ENCODE measurements at places on chromosomes 3 and 15.

- no peak for DNase-seq
Observed at GRCh38 chr15:50783411-50783810, 17.9 kb upstream of the SPPL2A start.

- no peak for DNase-seq
Observed at GRCh38 chr3:196280689-196281440, 6.7 kb downstream of the PCYT1A start.

DNA sequence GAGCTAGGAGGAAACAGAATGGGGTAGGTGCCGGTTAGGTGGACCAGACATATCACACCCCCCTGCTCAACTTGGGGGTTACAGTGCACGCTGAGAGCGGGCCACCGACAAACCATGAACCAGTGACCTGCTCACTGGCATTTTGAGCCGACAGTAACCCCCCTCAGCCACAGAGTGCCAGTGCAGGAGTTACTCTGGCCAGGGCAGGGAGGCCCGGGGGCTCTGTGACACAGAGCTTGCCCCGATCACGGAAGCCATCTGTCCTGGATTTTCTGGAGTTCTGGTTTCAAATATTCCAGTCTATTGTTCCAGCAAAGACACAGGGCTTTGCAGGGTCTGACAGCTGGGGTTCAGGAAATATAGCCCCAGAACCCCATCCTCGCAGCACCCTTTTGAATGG, 225.2 kb downstream of the VPS13C start:
- no peak for DNase-seq

GRCh38 chr3:38051131-38051530, 12.1 kb downstream of the DLEC1 start:
- DNase-seq: no peak

DNA sequence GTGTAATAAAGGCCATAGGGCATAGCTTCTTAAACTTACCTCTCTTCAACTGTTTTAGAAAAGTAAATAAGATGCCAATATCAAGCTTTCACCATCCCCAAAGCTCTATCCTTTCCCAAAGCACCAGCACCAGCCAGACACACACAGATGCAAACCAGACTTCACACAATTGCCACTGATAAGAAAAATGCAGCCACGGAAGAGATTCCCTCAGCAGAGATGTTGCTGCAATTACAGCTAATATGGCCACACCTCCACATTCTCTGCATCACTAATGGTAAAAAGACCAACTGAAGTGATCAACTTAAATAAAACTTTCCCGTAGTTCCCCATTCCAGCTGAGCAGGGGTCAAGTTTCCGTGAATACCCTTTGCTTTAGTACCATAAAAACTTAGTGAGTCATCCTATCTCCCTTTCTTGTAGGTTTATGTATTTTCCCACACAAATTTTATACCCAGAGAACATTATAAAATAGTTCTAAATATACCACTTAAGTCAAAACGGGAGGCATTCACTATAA, 64.4 kb downstream of the SLC9A9 start:
- no peak for DNase-seq

- no peak for DNase-seq
Observed at GRCh38 chr3:8988384-8988655, 25.0 kb upstream of the RAD18 start.

DNA sequence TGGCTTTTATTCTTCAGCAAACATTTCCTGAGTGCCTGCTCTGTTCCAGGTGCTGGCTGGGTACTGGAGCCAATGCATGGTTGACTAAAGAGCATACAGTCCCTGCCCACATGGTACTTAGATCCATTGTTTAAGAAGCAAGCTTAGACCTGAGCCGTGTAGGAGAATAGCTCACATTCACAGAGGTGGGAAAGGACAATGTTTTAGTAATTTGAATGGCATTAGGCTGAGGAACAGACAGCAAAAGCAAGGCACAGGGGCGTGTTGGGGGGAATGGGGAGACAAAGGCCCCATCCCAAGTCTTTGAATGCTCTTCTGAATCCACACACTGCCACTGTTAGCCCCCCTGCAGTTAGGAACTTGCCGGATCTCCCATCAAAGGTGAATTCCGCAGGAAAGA, 388.2 kb upstream of the RGMA start:
- DNase-seq: no peak

DNA sequence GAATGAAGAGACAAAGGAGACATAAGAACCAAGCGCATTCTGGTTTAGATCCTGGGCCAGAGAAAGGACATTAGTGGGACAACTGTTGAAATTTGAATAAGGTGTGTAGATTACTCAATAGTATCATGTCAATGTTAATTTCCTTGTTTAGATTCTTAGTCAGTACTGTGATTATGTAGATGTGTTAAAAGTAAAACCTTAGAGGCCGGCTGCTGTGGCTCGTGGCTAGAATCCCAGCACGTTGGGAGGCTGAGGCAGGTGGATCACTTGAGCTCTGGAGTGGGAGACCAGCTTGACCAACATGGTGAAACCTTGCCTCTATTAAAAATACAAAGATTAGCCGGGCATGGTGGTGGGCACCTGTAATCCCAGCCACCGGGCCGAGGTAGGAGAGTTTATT, 26.7 kb downstream of the CYP8B1 start:
- no peak for DNase-seq

DNA sequence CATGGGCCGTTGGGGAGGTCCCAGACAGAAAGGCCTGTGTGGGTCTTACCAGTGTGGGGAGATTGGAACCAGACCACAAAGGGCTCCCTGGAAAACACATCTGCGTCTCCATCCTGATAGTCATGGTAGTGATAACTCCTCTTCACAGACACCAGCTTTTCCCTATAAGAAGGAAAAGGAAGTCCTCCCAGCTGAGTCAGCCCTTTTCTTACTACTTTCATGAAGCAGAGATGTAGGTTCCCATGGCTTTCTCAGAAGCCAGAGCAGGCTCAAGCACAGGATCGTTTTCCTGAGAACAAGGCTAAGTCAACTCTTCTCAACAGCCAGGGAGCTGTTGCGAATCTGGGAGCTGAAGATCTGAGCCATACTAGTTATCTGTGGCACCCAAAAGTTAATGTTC, 6.1 kb downstream of the DNASE1L3 start:
- no peak for DNase-seq

DNA sequence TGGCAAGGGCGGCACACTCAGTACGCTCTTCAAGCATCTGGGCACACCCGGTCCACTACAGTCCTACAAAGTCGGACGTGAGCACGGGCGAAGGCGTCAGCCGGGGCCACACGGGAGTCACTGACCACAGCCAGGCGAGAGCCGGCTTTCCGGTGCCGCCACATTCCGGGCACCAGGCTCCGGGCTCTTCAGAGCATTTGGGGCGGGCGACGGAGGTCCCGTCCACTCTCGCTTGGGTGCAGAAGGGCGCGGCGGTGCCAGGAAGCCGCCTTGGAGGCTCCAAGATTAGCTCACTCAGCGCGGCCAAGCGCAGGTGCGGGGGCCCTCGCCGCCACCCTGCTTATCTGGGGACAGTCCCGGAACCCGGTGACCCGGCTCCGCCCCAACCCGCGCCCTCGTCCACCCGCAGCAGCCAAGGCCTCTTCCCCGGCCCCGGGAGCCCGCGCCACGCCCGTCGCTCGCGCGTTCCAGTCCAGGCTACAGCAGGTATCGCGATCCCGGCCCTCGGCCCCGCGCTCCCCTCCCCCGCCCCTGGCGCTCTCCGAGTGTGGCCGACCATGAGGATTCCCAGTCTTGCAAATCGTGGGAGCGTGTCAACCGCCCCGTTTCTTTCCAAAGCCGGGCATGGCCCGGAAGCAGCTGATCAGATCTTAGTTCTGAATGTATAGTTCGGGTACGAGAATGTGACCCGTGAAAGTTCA, at the start of gene ADPRH:
Gene ADPRH (plus strand): TSS at position 127 of the 701 bp plus-strand sequence. CDS start 2,678 bp downstream, outside the sequence.
- DNase-seq: peak; percentile 62

GRCh38 chr15:81327516-81327915, 3.6 kb upstream of the STARD5 start:
- DNase-seq: no peak

- no peak for DNase-seq
Observed at GRCh38 chr3:82030916-82031315, 269.5 kb upstream of the GBE1 start.

- DNase-seq: no peak
Observed at GRCh38 chr3:163422671-163423070, 1655.6 kb downstream of the SI start.

DNA sequence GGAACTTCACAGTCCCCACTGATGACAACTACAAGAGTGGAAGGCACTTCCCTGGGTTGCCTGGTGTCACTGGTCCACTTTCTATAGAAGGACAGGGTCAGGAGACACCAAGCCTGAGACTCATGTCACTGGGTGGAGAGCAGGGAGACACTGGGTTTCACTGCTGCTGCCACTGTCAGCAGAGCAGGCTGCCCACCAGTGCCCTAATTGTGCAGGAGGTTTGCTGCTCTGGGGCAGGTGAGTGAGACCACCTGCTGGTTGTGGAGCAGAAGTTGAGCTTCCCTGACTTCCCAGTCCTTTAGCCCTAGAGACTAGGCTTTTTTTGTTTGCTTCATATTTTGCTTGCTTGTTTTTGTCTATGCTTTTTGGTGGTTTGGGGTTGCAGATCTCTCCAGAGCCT, 528.4 kb upstream of the RGMA start:
- DNase-seq: no peak

Measured in CD8-positive, alpha-beta T cell (primary cell).